ENCODE measurements at places on chromosomes 2 and 18.

- no peak for DNase-seq
Measured at GRCh38 chr2:147181351-147182029, 663.3 kb upstream of the ACVR2A start.

- peak; percentile 76 for DNase-seq
Measured at GRCh38 chr2:54632733-54633692, 90.4 kb upstream of the EML6 start.

GRCh38 chr2:221911890-221912289 lies 339.8 kb upstream of the EPHA4 start:
- DNase-seq = no peak

- no peak for DNase-seq
Measured at GRCh38 chr2:64987956-64988419, 1.2 kb upstream of the SLC1A4 start.

DNA sequence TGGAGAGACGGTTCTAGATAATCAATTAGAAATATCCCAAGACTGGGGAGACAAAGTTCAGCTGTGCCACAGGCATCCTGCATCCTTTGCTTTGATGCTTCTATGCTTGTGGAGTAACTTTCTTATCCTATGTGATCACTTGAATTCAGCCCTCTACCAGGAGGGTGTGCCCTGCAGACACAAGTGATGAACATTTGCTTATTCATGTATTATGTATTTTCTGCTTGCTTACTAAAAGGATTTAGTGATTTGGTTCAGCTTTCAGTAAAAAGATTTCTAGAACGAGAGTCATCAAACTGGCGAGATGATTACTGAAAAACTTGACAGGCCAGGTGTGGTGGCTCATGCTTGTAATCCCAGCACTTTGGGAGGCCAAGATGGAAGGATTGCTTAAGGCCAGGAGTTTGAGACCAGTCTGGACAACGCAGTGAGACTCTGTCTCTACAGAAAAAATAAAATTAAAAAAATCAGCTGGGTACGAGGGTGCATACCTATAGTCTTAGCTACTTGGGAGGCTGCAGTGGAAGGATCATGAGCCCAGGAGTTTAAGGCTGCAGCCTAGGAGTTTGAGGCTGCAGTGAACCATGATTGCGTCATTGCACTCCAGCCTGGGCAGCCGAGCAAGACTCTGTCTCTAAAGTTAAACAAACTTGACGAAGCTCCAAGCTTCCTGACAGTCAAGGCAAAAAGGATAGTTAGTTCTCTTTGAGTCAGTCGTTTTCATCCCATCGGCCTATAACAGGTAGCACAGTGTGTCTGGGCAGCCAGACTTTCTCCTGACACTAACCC lies 13.3 kb downstream of the HK2 start:
- DNase-seq = no peak

DNA sequence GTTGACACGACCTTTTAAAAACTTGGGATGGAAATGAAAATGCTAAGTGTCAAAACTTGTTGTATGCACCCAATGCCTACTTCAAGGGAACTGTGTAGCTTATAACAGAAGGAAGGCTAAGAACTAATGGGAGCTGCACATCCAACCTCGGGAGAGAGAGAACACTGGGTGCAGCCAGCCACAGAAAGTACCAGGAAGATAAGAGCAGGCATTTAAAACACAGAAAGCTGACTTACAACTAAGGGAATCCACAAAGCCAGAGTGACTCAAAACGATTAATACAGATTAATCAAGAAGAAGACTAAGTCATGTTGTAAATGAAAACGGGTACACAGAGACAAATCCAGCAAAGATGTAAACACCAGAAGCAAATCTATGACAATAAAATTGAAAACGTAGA lies 113.4 kb downstream of the HDAC4 start:
- no peak for DNase-seq

DNA sequence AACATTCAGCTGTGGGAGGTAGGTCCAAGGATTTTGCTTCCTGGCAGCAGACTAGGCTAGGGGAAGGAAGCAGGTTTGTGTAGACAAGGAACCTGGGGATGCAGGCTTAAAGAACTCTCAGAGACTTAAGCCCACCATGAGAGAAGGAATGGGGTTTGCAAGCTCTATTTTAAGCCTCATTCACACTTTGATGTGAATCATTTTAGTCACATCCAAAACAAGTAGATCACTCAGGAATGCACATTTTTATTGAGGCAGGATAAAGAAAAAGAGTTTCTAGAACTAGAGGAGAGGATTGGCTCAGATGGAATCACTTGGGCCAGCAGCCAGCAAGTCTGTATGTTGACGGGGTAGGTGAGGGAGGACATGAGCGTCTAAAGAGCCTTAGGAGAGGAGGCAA lies 3.3 kb upstream of the NAPG start:
- peak; percentile 37 for DNase-seq

GRCh38 chr2:241185961-241186360 lies 2.5 kb upstream of the ANO7 start:
- DNase-seq = no peak

GRCh38 chr2:216880509-216881184 lies 20.8 kb upstream of the TNP1 start:
- DNase-seq = peak; percentile 21

- peak; percentile 79 for DNase-seq
Measured at GRCh38 chr2:83221258-83221657, 1237.8 kb downstream of the SUCLG1 start.

GRCh38 chr2:98372121-98372520 lies 25.9 kb downstream of the CNGA3 start:
- DNase-seq = no peak

GRCh38 chr2:134193006-134193405 lies 60.9 kb upstream of the MGAT5 start:
- peak; percentile 75 for DNase-seq

DNA sequence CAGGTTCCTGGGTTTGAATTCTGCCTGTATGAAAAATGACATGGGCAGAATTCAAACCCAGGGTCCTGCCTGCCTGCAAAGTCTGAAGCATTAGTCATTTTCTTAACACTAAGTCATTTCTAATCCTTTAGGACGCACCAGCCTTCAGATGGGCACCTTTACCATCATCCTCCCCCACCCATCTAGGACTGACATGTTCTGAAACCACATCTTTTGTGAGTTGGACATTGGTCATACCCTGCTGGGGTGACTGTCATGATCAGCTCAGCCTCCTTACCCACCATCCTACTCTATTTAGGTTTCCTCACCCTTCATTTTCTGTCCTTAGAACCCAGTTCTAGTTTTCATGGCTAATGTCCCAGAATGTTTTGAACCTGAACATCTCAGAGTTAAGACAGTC lies 104.9 kb downstream of the TRIB2 start:
- DNase-seq = no peak

DNA sequence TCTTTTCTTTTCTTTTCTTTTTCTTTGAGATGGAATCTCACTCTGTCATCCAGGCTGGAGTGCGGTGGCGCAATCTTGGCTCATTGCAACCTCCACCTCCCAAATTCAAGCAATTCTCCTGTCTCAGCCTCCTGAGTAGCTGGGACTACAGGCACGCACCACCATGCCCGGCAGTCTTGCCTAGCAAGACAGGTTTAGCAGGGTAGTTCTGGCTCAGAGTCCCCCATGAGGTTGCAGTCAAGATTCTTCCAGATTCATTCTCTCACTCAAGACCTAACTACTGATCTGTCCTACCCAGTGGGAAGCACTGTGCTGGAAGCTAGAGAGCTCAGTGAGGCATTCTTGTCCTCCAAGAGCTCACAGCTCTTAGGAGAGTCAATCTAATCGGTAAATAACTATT lies 17.6 kb upstream of the ZAP70 start:
- no peak for DNase-seq

GRCh38 chr2:88059979-88060906 lies 4.7 kb upstream of the KRCC1 start:
- peak; percentile 40 for DNase-seq

DNA sequence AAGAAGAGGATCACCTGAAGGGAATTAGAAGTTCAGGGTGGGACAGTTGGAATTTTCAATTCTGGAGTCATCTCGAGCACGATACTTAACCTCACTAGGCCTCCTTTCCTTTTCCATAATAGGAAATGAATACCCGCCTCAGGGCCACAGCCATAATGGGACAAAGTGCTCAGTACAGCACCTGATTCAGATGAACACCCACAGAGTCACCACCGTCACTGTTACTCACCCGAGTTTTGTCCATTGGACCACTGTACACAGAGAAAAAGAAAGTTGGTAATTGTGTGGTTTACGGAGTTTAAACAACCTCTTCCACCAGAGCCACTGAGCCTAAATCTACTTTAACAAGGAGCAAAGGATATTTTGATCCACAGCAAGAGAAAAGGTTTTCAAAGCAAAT lies 122.0 kb upstream of the NDUFV2 start:
- DNase-seq = no peak

GRCh38 chr18:24176727-24177416 lies 38.0 kb downstream of the CABYR start:
- peak; percentile 53 for DNase-seq

- no peak for DNase-seq
Measured at GRCh38 chr2:199261936-199262335, 195.8 kb downstream of the SATB2 start.

DNA sequence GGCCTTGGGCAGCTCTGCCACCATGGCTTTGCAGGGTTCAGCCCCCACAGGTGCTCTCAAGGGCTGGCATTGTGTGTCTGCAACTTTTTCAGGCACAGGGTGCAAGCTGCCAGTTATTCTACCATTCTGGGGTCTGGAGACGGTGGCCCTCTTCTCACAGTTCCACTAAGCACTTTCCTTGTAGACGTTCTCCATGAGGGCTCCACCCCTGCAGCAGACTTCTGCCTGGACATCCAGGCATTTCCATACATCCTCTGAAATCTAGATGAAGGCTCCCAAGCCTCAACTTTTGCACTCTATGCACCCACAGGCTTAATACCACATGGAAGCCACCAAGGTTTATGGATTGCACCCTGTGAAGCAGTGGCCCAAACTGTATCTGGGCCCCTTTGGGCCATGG lies 91.0 kb upstream of the RND3 start:
- no peak for DNase-seq

GRCh38 chr18:77102259-77103040 lies 30.1 kb downstream of the MBP start:
- peak; percentile 92 for DNase-seq

GRCh38 chr2:206480161-206480560 lies 36.8 kb downstream of the ADAM23 start:
- DNase-seq = peak; percentile 51

- no peak for DNase-seq
Measured at GRCh38 chr2:65724752-65725151, 292.4 kb upstream of the SPRED2 start.

GRCh38 chr2:163953390-163953907 lies 217.6 kb upstream of the FIGN start:
- no peak for DNase-seq

GRCh38 chr2:84078471-84078870 lies 380.6 kb downstream of the SUCLG1 start:
- DNase-seq = no peak

DNA sequence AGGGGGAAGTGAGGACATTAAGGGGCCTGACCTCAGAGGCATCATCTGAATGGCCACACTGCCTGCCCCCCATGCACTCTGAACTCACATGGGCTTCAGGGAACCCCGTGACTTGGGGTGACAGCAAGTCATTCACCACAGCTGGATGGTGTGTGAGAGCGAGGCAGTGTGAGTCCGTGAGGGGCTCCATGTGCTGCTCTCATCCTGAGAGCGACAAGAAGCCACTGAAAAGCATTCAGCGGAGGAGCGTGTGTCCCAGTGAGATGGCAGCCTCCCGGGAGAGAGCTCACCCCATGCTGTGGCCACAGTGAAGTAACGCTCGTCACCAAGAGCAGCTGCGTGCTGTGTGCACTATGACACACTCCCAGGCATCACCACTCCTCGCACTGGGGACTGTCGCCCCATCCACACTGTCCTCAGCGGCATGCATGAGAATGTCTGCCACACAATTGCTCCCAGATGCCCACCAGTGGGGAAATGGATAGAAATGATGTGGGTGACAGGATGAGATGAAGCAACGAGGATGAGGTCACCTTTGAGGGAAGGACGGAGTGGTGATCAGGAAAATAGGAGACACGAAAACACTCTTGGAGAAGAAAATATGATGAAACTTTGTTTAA lies 213.0 kb upstream of the RAB6C start:
- DNase-seq = peak; percentile 27

DNA sequence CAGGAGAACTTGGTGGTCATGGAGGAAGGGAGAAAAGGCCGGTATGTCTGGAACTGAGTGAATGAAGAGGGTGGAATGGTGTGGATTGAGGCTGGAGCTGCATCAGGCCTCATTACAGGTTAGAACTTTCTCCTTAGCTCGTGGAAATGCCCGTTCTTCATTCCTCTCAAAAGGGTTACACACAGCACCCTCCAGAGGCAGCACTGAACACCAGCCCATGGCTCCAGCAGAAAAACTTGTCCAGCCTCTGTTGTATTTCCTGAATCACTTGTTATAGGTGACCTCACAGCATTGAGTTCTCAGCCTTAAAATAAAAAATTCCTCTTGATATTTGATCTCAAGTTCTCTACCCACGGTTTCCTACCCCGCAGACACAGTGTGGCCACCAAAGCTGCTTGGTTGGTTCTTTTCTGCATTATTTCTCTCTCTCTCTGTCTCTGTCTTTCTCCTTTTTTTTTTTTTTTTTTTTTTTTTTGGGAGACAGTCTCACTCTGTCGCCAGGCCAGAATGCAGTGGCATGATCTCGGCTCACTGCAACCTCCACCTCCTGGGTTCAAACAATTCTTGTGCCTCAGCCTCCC lies 89.6 kb downstream of the ITGB1BP1 start:
- DNase-seq = peak; percentile 76

- DNase-seq = no peak
Measured at GRCh38 chr2:30627151-30627550, 180.1 kb downstream of the CAPN13 start.

DNA sequence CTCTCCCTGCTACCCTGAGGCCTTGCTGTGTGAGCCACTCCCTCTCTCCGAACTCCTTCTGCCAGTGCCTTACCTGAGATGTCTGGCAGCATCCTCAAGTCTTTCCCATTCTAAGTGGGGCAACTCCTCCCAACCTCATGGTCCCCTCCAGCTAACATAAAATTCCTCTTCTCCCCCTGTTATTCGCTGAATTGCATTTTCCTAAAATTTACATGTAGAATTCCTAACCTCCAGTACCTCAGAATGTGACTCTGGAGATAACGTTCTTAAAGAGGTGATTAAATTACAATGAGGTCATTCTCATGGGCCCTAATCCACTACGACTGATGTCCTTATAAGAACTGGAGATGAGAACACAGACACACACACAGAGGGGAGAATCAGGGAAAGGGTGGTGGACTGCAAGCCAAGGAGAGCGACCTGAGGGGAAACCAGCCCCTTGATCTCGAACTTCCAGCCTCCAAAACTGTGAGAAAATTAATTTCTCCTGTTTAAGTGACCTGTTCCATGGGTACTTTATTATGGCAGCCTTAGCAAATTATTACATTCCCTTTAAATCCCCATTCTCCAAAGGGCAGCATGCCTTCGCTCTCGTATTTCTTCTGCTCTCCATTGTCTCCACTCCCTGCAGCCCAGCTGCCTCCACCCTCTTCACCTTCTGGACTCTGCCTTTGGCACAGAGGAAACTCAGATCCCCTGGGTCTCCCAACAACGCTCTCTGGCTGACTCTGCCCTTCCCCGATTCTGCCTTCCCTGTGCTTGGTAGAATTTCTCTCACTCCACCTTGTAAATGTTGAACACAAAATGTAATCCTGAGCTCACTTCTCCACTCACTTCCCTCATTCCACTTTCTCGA lies 70.5 kb downstream of the TGIF1 start:
- DNase-seq = no peak

- DNase-seq = peak; percentile 18
Measured at GRCh38 chr2:71347517-71347916, 15.9 kb downstream of the ZNF638 start.

Measured in fibroblast of skin of right biceps (primary cell).